DMS153 (cell line): ENCODE measurements at places on chromosomes 1 and 21.

DNA sequence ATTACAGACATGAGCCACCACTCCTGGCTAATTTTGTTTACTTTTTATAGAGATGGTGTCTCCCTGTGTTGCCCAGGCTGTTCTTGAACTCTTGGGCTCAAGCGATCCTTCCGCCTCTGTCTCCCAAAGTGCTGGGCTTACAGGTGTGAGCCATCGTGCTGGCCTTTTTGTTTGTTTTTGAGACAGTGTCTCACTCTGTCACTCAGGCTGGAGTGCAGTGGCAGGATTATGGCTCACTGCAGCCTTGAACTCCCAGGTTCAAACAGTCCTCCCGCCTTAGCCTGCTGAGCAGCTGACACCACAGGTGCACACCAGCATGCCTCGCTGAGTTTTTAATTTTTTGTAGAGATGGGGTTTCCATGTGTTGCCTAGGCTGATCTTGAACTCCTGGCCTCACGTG is 49.1 kb downstream of the ADARB1 start:
- no peak for DNase-seq

DNA sequence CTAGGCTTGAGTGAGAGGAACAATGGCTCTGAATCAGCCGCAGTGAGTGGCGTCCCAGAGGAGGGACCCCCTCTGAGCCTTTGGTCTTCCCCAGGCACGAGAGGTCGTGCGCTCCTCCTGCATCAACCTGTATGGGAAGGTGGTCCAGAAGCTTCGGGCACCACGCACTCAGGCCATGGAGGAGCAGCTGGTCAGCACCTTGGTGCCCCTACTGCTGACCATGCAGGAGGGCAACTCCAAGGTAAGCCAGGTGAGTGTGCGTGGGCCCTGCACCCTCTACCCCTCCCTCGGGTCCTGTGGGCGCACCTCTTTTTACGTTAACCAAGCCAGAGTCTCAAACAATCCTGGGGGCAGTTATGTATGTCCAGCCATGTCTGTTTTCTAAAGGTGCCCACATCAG is 13.7 kb upstream of the TTC4 start:
- no peak for DNase-seq

DNA sequence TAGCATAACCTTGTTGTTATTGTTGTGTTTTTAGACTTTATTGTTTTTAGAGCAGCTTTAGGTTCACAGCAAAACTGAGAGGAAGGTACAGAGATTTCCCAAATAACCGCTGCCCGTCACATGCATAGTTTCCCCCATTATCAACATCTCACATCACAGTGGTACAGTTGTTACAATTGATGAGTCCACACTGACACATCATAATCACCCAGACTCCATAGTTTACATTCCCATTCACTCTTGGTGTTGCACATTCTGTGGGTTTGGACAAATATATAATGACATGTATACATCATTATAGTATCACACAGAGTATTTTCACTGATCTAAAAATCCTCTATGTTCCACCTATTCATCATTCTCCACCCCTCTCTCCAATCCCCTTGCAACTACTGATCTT is 25.9 kb upstream of the TOR3A start:
- DNase-seq: no peak

- DNase-seq: no peak
Measured at GRCh38 chr1:247358920-247359319, 27.3 kb upstream of the ZNF496 start.

GRCh38 chr1:40132383-40133311 is 28.5 kb upstream of the RLF start:
- no peak for DNase-seq

DNA sequence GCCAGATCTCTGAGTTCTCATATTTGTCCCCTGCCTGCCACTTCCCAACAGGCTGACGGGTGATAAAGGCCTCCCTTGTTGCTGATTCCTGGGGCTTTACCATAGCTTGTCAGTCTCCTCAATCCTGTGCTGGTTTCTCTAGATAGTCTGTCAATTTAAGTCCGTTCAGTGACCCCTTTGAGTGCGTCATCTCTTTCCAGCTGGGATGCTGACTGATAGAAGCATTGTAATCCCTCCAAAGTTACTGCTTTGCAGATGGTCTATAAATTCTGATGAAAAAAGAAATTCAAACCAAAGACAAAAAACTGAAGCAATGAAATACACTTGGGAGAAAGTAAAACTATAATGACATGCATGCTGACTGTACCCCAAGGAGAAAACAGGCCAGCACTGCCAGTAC is 28.3 kb downstream of the RHOU start:
- DNase-seq: no peak

GRCh38 chr1:216071262-216071661 is 352.0 kb downstream of the USH2A start:
- DNase-seq: peak; percentile 80

GRCh38 chr1:118117521-118117920 is 67.5 kb downstream of the SPAG17 start:
- no peak for DNase-seq

GRCh38 chr1:112418099-112418892 is 22.3 kb downstream of the CTTNBP2NL start:
- no peak for DNase-seq

GRCh38 chr1:31885851-31886250 is 52.3 kb downstream of the PTP4A2 start:
- no peak for DNase-seq

DNA sequence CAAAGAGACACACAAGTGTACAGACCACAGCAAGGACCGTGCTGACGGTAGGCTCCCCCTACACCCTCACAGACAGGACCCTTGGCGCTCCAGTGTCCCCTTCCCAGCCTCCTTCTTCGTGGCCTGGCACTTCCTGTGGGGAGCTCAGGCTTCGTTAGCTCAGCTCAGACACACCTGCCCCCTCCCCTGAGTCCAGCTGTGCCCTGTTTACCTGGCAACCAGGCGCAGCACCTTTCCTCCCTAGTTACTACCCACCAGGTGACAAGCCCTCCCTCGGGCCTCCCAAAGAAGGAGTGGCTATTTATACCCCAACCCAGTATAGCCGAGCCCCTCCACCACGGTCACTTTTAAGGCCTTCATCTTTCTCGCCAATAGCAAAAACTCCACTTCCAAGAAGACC is 4.7 kb downstream of the CELF3 start:
- peak; percentile 32 for DNase-seq

DNA sequence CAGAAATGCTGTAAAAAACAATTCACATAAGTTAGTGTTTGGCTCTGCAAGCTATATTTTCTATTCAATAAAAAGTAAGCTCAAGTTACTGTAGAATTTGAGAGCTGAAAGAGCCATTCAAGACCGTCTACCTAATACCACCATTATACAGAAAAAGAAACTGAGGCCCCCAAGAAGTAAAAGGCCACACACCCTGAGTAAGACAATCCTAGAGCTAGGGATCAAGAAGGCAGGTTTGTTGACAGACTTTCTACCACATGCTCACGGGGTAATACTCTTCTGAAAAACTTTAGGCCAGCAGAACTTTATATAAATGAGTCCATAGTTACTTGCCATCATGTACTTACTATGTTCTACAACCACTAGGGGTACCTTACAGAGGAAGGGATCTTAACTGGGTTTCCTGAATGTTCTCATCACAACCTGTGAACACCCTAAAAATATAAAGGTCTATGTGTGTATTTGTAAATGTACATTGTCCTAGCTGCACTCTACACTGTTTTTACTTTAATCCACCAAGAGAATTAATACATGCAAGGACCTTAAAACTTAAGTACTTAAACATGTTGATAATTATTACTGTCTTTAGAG is 2.7 kb downstream of the PSMG1 start:
- DNase-seq: no peak

- no peak for DNase-seq
Measured at GRCh38 chr1:93453911-93454310, 6.0 kb downstream of the FNBP1L start.

GRCh38 chr1:232477728-232478127 is 152.2 kb downstream of the SIPA1L2 start:
- DNase-seq: no peak

DNA sequence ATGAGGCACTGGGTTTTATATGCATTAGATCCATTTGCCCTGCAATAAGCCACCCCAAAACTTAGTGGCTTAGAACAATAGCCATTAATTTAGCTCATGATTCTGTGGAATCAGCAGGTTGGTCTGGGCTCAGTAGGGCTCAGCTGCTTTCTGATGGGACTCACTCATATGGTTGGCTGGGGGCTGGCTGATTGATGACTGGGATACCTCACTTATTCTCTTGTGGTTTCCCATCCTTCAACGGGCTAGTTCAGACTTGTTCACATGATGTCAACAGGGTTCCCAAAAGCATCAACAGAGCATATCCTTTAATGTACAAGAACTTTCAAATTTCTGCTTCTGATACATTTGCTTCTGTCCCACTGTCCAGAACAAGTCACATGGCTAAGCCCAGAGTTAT is 43.2 kb downstream of the DNM3 start:
- no peak for DNase-seq

- no peak for DNase-seq
Measured at GRCh38 chr1:231986631-231987336, 360.2 kb downstream of the DISC1 start.

DNA sequence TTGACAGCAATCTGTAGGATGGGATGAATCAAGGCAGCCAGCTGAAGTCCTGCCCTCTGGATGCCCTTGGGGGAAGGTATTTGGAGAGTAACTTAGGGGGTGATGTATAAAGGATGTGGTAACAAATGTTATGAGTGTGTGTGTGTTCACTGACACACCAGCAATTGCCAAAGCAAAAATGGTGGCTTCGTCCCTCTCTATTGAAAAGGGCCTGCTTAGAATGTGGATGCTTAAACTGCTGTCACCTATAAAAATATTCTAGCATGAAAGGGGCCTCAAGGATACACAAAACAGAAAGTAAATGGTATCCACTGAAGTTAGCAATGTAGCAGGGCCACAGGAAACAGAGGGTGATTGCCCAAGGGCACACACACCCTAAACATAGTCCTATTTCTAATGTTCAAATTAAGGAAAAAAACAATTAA is 15.1 kb upstream of the AIM2 start:
- no peak for DNase-seq

- no peak for DNase-seq
Measured at GRCh38 chr1:10530756-10531495, 56.2 kb downstream of the PEX14 start.

- DNase-seq: no peak
Measured at GRCh38 chr1:27235827-27236226, 1.4 kb downstream of the WDTC1 start.

DNA sequence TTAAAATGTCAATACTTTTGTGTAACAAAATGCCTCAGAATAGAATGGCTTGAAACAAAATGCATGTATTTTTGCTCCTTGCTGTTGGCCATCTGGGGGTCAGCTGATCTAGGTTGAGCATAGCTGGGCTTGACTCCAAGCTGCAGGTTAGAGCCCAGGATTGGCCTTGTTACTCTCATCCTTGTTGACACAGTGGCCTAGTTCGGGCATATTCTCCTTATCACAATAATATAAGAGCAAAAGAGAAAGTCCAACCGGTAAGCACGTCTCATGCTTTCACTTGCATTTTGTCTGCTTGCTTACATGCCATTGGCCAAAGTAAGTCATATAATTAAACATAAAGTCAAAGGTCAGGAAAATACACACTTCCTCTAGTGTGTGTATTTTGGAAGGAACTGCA is 456.2 kb downstream of the KCNT2 start:
- peak; percentile 15 for DNase-seq
